ENCODE measurements at places on chromosomes 13 and 19.

DNA sequence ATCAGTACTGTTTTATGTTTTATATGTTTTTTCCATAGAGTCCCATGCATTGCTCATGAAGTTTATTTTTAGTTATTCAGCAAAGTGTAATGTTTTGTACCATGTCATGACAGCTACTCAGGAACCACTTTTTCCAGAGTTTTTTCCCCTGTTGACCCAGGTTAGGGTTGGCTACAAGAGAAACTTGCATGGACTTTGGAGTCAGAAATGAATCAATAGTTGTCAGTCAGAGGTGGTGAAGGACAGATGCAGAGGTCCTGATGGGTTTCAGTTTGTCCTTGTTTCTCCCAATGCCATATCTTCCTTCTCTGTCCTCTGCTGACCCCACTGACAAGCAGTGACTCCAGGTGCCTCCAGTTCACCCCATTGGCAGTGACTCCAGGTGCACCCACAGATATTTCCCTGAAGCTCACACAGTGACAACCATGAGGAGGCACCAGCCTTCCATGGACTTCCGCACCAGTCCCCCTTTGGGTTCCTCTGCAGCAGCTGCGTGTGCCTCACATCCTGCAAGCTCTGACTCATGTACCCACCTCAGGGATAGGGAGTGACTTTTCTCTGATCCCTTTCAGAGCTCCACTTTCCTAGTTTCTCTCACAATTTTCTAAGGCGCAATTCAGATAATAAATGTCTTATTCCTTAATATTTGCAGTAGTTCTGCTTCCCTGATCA lies 92.1 kb downstream of the AKAP11 start:
- DNase-seq, result no peak

DNA sequence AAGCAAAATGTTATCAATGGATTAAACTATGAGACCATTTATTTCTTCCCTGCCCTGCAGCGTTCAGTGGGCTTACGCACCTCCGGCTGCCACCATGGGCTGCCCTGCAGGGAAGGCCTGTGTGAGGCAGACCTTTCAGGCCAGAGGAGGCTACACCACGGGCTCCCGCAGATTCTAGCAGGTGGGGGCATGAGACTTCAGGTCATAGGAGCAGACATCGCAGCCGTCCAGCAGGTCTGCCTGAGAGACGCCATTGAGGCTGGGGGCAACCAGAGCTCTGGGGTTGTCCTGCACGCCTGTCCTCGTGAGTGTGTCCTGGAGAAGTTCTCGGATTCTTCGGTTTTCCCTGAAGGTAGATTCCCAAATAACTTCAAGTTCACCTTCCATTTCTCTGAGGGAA lies 9.4 kb upstream of the SLC7A9 start:
- no peak for DNase-seq

- DNase-seq, result no peak
Observed at GRCh38 chr19:4429771-4430171, 27.3 kb downstream of the CHAF1A start.

GRCh38 chr13:105848494-105848893 lies 687.0 kb downstream of the EFNB2 start:
- no peak for DNase-seq

- DNase-seq, result no peak
Observed at GRCh38 chr19:6062961-6063575, 47.2 kb downstream of the RFX2 start.

DNA sequence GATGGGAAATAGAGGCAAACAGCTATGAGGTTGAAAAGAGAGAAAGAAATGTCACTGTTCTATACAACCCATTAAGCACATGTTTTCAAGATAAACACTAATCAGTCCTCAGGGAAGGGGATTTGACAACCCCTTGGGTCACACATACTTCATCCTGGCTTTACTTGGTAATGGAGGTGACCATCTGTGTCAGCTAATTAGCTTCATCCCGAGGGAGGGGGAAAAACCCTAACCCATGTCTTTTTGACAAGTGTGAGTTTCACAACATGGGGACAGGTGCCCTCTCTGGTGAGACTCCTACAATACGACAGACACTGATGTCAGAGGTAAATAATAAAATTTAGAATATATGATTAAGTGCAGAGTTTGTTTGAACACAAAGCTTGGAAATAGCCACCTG lies 43.1 kb downstream of the ZNF611 start:
- DNase-seq, result no peak

DNA sequence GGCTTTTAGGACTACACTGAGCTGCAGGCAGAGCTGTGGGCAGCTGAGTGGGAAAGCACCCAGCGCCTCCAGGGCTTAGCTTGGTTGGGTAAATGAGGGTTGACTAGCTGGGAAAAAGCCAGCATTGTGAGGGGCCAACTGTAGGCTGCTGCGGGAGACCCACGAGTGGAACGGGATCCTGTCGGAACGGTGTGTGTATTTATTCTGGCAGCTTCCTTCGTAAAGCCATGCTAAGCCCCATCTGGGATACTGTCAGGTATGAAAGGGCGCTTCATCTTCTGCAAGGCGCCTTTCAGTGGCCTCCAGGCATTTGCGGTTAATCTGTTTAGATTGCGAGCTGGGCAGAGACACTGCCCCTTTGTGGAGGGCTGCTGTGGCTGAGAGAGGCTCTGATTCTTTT lies 39.5 kb upstream of the CNMD start:
- no peak for DNase-seq

GRCh38 chr13:39577203-39577602 lies 25.8 kb downstream of the LHFPL6 start:
- DNase-seq, result no peak

- no peak for DNase-seq
Observed at GRCh38 chr13:21328201-21328600, 130.9 kb downstream of the ZDHHC20 start.

- no peak for DNase-seq
Observed at GRCh38 chr13:71866335-71867130, 471 bp downstream of the DACH1 start.

GRCh38 chr13:29907670-29908069 lies 57.3 kb upstream of the UBL3 start:
- no peak for DNase-seq

GRCh38 chr13:45849408-45849807 lies 2.1 kb downstream of the SIAH3 start:
- no peak for DNase-seq

GRCh38 chr13:75418997-75419396 lies 63.0 kb downstream of the TBC1D4 start:
- DNase-seq, result no peak

DNA sequence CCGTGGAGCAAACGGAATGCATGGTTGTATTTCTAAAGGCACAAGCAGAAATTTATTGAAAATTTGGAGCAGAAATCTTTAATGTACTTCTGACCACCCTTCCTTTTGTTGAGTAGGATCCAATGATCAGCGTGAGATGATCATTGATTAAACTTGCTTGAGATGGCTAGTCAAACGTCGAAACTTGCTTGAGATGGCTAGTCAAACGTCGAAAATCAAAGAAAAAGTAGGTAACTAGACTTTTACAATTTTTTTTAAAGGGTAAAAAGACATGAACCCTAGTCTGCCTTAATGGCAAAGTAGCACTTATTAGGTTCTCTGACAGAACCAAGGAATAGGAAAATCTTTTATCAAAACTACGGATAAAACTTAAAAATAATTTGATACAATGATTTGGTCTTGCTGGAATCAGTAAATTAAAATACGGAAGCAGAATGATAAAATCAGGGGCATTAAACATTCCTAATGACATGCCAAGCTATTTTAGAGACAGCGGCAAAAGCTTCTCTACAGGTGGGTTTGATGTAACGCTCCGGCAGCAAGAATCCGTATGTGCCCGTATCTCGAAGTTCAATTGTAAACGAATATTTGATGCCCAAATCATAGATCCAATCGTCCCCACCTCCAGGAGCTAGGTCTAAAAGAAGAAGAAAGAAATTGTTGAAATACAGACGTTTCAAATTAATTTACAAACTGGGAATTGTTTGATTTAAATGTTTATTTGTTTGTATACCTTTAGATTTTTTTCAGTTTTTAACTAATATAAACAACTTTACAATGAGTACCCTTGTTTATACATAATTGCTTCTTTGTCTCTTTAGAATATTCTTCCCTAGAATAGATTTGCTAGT lies 841 bp upstream of the ZC3H13 start:
- DNase-seq, result no peak

DNA sequence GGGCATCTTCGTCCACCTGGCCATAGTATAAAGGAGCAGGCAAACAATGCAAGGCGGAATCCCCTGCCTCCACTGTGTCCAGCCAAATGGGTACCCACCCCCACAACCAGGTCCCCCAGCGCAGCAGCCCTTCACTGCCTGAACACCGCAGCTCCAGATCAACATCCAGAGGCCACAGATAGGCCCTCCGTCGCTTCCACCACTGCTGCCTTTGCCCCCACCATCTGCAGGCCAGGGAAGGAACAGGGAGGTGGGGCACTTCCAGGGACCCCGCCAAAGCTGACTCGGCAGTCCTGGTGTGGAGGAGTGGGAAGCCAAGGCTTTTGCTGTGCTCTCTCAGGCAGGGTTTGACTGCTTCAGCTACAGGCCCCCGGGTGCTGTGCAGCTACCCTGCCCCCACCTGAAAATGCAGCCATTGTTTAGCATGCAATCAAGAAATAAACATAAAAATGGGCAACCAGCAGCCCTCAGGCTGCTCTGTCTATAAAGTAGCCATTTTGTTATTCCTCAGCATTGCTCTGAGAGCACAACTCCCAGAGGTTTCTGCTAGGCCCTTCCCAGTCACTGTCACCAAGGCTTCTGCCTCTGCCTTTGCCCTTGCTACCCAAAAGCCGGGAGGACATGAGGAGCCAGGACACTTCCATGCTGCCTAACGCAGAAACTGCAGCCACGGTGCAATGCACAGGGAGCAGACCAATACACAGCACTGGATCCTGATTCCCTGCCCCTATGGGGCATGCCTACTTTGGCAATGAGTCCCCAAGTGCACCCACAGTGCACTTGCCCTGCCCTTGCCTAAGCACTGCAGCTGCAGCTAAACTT lies 733.2 kb upstream of the KLHL1 start:
- DNase-seq, result no peak

DNA sequence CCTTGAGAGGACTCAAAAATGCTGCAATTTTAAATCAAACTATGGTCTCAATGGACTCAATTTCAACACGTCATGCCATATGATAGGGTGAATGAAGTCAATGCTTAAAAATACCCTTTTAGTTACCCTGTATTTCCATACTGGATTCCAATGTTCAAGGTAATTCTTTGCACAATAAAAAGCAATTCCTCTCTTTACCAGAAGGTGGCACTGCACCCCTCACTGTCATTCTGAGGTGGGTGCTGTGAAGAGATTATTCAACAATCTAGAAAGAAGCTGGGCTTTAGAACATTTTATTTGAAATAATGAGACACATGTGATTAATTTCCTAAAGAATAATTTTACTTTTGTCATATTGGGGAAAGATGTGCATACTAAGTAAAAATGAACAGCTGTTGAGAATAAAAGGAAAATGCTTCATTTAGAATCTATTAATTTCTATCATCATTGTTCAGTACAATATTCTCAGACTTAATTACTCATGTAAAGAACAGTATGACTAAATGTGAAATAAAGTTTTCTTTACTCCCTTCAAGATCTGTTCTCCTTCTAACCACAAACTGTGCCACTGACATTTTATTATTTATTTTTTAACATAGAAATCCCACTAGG lies 789.1 kb downstream of the GPC5 start:
- DNase-seq, result no peak

- no peak for DNase-seq
Observed at GRCh38 chr13:97188207-97188606, 33.9 kb upstream of the MBNL2 start.

DNA sequence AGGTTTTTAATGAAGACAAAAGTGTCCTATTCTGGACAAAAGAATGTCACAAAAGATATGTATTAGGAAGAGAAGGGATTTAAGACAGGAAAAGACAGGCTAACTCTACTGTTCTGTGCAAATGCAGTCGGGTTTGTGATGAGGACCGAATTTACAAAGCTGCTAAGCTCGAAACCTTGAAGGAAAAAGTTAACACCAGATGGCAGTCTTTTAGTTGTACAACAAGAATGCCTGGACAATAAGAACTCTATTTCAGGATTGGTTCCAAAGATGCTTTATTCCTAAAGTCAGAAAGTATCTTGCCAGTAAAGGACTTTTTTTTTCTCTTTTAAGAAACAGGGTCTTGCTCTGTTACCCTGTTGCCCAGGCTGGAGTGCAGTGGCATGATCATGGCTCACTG lies 51.1 kb downstream of the HS6ST3 start:
- DNase-seq, result no peak

- DNase-seq, result no peak
Observed at GRCh38 chr19:49976496-49976895, 15.5 kb upstream of the SIGLEC11 start.

GRCh38 chr13:111955412-111956065 lies 111.4 kb upstream of the SOX1 start:
- no peak for DNase-seq

GRCh38 chr13:82827724-82828123 lies 1054.5 kb downstream of the SLITRK1 start:
- DNase-seq, result no peak

- DNase-seq, result no peak
Observed at GRCh38 chr19:49512970-49513745, 697 bp downstream of the FCGRT start.

DNA sequence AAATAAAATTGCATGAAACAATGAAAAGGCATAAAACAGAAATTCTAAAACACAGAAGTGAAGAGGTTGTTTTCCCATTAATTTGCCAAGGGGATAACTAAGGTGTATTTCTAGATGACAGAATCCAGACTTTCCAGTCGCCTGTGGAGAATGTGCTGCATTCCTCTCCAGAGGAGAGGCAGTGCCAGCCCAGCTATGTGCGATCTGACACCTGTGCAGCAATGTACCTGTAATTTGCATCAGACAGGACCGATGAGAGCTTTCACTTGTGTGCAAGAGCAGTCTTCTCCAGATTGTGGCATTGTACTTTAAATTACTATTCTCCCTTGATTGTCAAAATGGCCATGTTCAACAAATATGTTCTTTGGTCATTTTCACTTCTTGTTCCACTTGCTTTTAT lies 1037.9 kb downstream of the EFNB2 start:
- no peak for DNase-seq

- no peak for DNase-seq
Observed at GRCh38 chr13:64369121-64369520, 2861.0 kb downstream of the PCDH9 start.

GRCh38 chr19:11797491-11797890 lies 832 bp upstream of the ZNF491 start:
- peak; percentile 47 for DNase-seq

DNA sequence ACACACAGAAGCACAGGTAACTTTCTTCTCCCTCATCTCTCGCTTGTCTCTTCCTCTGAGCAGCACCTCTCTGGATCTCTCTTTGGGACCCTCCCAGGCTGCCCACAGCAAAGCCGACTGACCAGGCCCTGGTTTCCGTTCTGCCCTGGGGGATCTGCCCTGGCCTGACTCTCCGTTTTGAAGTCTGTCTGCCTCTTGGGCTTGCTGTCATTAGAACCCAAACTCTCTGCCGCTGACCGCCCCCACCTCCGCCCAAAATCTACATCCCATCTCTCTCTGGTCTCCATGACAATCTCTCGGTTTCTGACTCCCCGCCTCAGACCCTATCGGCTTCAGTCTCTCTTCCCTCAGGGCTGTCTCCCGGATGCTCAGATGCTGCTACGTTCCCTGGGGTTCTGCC lies 6.9 kb downstream of the KCNC3 start:
- DNase-seq, result no peak
